ENCODE measurements at places on chromosomes 4 and X.

- peak; percentile 14 for DNase-seq
Measured at GRCh38 chrX:55167124-55167803, 52.9 kb upstream of the PAGE5 start.

DNA sequence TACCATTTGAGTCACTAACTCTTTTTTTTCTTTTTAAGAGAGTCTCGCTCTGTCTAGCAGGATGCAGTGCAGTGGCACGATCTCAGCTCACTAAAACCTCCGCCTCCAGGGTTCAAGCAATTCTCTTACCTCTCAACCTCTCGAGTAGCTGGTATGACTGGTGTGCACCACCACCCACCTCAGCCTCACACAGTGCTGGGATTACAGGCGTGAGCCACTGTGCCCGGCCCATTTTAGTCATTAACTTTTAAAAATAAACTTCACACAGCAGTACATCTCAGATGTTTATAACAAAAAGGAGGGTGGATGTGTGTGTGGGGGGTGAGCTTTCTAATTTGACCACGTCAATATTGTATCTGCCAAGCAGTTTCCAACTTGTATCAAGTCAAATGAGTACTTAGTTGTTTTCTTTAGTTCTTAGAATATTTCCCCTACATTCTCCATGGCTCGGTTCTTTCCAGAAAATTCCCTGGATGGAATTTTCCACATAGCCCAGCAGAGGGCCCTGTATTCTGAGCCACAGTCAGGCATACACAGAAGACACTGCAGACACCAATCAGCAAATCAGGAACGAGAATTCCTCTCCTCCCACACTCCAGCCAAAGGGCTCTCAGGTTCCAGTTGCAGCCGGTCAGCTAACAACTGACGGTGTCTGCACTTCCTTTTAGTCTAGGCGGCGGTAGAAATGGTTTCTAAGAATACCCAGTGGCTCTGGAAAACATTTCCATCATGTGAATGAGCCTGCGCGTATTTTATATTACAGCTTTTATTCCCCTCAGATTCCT lies 20.1 kb upstream of the ARAF start:
- peak; percentile 88 for DNase-seq

GRCh38 chr4:7713757-7714156 lies 225.9 kb downstream of the AFAP1 start:
- no peak for DNase-seq

DNA sequence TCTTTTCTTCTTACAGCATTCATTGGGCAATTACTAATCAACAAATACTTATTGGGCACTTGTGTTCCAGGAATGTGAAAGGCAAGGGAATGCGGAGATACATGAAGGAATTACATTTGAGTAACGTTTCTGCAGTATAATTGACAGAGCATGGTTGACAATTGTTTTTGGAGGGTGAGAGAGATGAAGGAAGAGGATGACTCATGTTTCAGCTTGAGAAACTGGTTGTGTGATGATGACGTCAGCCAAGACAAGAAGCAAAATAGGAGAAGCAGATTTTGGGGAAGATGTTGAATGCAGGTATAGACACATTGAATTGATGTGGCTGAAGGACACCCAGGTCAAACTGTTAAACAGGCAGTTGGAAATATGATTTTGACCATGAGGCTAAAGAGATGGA lies 8.0 kb upstream of the CPEB2 start:
- DNase-seq, result peak; percentile 75

DNA sequence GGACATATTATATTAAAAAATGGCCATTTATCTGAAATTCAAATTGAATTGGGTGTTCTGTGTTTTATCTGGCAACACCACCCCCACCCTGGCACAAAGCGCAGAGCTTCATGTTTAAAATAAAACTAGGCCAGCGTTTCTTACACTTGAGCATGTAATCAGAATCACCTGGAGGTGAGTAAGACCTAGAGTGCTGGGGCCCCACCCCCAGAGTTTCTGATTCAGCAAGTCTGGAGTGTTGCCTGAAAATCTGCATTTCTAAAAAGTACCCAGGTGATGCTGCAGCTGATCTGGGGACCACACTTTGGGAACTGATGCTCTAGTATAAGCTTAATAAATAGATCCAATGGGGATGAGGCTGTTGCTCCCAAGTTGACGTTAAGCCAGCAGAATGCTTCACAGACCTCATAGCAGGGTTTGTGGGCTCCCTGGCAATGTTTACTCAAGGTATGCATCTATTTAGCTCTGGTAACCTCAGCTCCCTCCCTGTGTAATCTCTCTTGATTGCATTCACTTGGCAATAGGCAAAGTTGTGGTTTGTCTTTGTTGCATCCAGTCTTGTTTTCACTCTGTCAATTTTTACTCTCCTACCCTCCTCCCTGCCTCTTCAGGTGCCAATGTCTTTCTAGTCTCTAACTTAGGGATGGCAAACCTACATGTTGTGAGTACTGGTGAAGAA lies 99.8 kb upstream of the TEX13D start:
- no peak for DNase-seq

- peak; percentile 61 for DNase-seq
Measured at GRCh38 chrX:13647709-13648212, 5.2 kb upstream of the TCEANC start.

GRCh38 chrX:76184276-76184675 lies 11.4 kb downstream of the PBDC1 start:
- no peak for DNase-seq

DNA sequence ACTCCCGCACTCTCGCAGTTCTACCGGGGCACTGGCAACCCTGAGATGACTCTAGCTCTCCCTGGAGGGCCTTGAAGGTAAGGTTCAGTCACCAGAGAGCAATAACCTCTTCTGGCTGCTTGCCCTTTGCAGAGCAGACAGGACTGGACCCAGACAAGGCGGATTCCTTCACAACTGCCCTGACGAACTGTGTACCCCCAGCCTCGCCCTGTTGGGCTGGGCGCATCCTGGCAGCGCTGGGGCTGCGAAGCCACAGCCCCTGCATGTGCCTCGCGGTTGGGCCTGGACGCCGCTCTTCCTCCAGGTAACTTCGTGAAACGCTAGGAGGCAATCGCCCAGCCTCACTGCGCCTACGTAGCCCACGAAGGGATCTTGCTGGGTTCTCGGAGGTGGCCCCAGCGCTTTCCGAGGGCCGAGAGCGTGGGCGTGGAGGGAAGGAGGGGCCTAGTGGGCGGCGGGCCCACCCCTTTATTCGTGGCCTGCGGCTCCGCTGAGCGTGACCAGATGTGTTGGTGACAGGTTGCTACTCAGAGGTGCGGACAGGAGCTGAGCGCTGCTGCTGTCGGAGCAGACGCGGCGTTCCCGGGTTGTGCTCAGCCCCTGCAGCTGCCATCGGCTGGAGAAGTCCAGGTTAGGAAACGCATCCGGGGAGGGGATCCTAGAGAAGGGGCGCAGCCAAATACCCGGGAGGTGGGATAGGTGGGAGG lies 1.9 kb upstream of the MAMLD1 start:
- DNase-seq, result no peak

DNA sequence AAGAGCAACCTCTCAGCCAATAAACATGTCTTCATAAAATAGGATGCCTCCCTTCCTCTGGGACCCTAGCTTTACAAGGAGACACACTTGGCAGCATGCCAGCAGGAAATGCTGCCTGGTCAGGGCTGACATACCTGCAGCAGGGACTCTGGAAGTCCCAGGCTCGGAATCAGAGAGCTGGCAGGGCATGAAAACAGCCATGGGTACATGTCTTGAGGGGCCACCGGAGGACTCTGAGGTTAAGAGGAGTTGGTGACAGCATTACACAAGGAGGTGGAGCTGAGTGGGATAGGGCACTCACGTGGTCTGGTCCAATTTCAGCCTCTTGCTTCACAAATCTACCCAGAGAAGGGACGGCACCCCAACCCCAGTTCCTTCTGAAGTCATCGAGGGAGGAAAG lies 15.7 kb downstream of the MSX1 start:
- DNase-seq, result no peak

GRCh38 chrX:129777218-129778030 lies 2.3 kb upstream of the SASH3 start:
- DNase-seq, result no peak

DNA sequence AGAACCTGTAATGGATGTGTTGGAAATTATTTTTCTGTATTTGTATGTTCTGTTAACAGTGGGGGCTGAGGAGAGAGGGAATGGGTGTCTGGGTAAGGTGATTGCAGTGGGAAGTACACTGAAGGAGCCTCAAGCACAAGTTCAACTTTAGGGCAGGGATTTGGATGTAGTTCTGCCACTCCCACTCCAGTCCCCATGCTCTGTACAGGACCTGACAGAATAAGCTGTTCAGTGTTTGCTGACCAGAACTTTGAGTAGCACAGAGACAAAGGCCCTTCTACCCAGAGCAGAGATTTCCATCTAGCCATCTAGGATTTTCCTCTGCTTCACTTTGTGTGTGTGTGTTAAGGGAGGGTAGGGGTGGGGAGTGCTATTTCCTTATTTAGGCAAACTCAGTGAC lies 49.2 kb downstream of the VSIG4 start:
- no peak for DNase-seq

GRCh38 chr4:177667687-177668086 lies 225.4 kb upstream of the AGA start:
- peak; percentile 7 for DNase-seq

- no peak for DNase-seq
Measured at GRCh38 chr4:48428926-48429325, 54.2 kb upstream of the SLC10A4 start.

DNA sequence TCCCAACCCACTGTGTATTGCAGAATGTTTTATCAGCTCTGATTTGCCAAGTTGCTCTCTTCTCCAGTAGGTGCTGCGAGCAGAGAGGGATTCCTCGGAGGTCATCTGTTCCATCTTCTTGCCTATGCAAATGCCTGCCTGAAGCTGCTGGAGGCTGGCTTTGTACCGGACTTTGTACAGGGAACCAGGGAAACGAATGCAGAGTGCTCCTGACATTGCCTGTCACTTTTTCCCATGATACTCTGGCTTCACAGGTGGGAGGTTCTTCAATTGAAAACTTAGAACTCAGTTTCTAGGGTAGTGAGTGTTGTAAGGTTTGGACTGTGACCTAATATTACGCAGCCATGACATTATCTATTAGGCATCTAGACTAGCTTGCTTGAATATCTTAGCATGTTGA lies 24.9 kb downstream of the AR start:
- no peak for DNase-seq

GRCh38 chr4:19178835-19179234 lies 1072.9 kb upstream of the SLIT2 start:
- DNase-seq, result no peak

DNA sequence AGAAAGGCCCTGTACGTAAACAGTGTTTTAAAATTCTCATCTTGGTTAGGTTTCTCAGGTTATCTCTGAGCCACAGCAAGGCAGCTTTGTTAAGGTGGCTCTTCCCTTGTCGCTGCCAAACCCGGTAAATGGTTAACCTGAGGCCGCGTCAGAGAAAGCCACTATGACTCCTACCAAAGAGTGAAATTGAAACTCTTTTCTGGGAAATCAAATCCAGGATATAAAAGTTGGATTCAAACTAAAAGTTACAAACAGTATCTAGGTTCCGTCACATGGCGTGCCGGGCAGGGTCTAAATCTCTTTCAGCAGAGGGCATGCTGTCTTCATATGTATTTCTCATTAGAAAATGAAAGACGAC lies 433 bp downstream of the MMAA start:
- no peak for DNase-seq

DNA sequence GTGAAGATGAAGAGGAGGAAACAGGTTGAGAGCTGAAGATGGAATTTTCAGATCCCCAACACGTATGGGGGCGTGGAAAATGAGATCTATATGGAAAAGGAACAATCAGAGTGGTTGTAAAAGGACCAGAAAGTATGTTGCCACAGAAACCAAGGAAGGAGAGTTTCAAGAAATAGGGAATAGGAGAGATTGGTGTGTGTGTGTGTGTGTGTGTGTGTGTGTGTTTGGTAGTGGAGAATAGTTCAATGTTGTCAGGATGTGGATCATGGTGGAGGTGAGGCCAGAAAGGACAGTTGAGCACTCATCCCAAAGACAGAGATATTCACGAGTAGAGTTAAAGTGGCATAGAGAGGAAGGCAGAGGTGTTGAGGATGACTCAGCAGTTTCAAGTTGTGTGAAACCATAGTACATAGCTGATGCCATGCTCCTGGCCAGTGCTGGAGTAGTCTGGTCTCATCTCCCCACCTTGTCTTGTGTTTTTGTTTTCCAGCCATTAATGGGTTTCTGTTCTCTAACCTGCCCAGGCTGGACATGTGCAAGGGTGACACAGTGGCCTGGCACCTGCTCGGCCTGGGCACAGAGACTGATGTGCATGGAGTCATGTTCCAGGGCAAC lies 36.1 kb downstream of the HEPH start:
- DNase-seq, result no peak

DNA sequence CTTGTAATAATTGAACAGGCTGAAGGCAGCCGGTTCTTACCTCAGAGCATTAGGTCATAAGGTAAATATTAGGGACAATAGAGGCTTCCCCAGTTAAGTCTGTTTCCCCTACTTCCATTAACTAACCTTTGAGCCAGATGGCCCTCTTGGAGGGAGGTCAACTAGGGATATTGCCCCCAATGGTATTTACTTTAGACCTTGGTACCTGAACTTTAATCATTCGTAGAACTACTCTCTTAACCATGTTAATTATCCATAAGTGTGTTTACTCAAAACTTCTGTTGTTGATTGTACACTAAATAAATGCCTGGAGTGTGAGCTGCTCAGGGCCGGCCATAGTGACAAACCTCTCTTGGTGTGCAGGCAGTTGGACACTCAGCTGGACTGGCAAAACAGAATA lies 1843.5 kb upstream of the AGA start:
- DNase-seq, result no peak

DNA sequence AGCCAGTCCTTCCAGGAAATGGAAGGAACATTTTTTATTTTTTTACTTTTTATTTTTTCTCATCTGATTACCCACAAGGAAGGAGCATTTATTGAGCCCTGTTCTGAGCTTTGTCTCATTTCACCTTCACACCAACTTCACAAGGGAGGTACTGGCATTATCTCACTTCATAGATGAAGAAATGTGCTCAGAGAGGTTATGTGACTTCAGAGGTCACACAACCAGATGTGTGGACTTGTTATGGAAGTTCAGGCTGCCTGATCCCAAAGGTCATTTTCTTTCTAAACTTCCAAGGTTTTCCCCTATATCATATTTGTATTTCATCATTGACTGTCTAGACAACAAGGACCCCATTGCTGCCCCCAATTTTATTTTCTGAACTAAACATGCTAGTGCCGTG lies 160.3 kb downstream of the DCLK2 start:
- DNase-seq, result no peak

DNA sequence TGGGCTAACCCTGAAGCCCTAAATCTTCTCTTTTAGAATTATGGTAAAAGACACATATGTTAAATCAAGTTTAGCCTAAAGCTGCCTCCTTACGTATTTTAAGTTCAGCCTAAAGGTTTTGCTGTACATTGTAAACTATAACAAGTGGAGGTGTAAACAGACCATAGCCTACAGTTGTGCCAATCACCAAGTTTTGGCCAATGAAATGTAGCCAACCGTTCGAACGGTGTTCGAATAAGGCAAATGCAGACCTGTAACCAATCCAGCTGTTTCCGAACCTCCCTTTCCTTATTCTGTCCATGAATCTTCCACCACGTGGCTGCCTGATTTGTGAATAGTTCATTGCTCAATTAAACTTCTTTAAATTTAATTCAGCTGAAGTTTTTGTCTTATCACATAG lies 52.1 kb upstream of the TBC1D9 start:
- no peak for DNase-seq

GRCh38 chr4:121200795-121201472 lies 36.8 kb upstream of the TNIP3 start:
- DNase-seq, result no peak

GRCh38 chr4:81052119-81053068 lies 21.9 kb downstream of the BMP3 start:
- peak; percentile 56 for DNase-seq

GRCh38 chrX:20670611-20671010 lies 403.9 kb upstream of the RPS6KA3 start:
- DNase-seq, result no peak

GRCh38 chr4:86853209-86853608 lies 4.0 kb upstream of the SLC10A6 start:
- no peak for DNase-seq

- peak; percentile 31 for DNase-seq
Measured at GRCh38 chr4:186104114-186104889, at the start of gene FAM149A. Gene FAM149A, plus strand, starts transcription at chr4:186104704.

All from HT1080 (cell line).